ENCODE measurements at places on chromosomes 12 and 14.
A peak's percentile ranks its signal among the peaks of the same experiment; 100 is the strongest.

- no peak for ATAC-seq
Observed at GRCh38 chr12:51321882-51322281, 2.1 kb downstream of the BIN2 start.

DNA sequence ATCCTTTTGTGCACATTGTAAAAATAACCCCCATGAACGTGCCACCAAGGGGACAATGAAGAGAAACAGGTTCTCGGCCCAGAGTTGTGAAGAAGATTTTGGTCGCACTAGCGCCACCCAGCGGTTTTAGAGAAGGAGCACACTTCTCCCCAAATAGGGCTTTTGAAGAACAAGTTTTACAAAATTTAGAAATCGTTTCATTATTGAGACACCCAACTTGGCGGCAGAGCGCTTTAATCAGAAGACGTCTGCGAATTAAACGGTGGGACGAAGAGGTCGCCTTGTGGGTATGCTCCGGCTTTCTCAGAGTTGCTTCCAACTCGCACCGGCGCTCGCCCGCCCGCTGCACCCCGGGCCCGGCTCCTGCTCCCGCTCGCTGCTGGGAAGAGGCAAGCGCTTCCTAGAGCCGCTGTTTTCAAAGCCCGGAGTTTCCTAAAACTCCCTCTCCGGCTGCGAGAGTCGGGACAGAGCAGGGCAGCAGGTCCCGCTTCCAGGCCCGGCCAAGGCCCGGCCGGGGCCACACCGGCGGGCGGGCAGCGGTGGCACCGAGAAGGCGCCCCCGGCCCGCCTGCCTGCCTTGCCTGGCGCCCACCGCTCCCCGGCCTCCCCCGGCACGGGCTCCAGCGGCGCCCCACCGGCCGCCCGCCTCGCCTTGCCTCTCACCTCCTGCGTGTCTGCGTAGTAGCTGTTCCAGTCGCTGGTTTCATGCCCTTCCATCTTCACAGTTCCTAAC, 645 bp downstream of the FOXA1 start:
- peak; percentile 20 for ATAC-seq

GRCh38 chr14:63840981-63841380, 11.8 kb upstream of the SYNE2 start:
- no peak for ATAC-seq

DNA sequence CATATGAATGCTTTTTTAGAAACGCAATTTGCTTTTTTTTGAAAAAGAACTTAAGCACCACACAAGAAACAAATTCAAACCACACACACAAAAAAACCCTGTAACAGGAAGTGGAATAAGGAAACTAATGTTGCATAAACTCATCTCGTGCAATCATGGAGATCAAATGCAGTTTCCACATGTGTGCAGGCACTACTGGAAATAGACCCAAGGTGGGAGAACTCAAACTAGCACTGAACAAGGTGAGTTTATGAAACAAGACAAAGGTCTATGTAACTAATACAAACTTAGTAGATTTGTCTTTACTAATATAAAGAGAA, 17.5 kb downstream of the NIN start:
- ATAC-seq = no peak

GRCh38 chr12:124852911-124853427, 10.7 kb downstream of the SCARB1 start:
- no peak for ATAC-seq

DNA sequence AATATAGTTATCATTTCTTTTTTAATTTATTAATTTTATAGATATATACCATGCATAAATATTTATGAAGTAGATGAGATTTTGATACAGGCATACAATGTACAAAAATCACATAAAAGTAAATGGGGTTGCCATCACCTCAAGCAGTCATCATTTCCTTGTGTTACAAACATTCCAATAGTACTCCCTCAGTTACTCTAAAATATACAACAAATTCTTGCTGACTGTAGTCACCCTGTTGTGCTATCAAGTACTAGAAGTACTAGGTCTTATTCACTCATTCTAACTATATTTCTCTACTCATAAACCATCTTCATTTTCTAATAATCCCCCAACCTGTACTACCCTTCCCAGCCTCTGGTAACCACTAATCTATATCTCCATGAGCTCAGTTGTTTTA, 432.6 kb upstream of the SYT1 start:
- no peak for ATAC-seq

DNA sequence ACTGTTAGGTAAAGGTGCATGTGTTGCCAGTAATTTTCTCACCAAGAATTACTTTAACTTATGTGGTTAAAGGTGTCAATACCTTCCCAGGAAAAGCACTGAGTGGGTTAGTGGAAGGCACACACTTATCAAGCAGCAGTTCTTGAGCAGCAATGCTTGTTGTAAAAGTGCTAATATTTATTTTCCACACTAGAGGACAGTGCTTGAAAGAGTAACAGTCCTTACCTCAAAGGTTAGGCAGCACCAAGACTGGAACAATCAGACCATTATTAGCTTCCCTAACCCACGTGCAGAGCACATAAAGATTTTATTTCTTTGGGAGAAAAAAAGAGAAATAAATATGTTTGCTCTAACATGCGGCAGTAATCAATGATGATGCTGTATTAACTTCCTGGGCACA, 48.8 kb upstream of the KRR1 start:
- ATAC-seq = peak; percentile 40

GRCh38 chr12:68332728-68333630, 817 bp upstream of the MDM1 start:
- ATAC-seq = no peak

DNA sequence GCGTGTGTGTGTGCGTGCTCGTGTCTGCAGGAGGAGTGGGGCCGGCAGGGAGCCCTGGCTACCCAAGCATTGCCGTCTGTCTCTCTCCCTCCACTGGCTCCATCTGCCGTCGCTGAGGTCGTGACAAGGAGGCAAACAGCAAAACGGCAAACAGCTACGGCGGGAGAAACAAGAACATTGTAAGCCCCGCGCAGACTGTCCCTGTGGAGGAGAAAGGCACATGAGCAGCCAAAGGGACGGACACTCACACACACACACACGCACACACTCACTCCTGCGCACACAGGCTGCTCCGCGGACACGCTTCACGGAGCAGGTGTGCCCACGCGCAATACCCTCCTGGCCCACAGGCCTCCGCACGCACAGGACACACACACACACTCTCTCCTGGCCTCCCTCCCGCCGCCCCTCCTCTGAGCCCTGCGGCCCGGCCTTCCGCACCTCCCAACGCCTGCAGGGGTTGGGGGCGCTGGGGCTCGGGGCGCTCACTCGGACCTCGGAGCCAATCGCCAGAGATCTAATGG, 905 bp downstream of the CISTR start:
- ATAC-seq = peak; percentile 69

GRCh38 chr12:94768398-94769046, 118.2 kb upstream of the TMCC3 start:
- ATAC-seq = peak; percentile 53

DNA sequence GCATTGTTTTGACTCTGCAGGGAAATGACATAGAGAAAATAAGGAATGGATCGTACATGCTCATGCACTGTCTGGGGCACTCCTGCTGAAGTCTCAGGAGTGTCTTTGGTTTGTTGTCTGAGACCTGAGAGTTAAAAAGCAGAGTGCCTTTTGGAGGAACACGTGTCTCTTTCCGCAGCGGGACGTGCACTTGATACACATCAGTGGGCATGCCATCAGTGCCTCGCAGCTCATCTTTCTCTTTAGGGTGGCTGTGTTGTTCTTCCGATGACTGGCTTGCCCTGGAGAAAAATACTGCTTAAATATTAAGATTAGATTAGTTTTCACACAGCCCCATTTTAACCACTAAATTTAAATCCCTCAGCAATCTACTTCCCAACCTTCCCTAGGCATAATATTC, 835.9 kb downstream of the DIO2 start:
- ATAC-seq = no peak

DNA sequence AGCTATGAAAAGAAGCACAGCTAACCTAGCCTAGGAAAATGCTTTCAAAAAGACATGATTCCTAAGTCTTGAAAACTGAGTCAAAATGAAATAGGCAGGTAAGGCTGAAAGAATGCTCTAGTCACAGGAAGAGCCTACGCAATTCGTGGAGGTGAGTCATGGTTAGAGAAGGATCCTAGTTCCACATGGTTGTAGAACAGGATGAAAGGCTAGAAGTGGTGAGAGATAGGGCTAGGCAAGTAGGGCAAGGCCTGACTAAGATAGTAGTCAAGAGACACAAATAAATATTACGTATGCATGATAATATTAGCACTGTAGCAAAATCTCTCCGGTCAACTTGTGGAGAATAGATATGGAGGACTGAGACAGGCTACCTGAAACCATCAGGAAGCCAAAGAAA, 47.2 kb downstream of the PLCZ1 start:
- no peak for ATAC-seq
